ENCODE measurements at places on chromosomes 3 and 15. TPM values are rescaled to one million over a fixed set of nuclear protein-coding genes. Genes with fewer than 3 reads are reported as not detected.

Gene SYNPR
- total RNA-seq: not detected

DNA sequence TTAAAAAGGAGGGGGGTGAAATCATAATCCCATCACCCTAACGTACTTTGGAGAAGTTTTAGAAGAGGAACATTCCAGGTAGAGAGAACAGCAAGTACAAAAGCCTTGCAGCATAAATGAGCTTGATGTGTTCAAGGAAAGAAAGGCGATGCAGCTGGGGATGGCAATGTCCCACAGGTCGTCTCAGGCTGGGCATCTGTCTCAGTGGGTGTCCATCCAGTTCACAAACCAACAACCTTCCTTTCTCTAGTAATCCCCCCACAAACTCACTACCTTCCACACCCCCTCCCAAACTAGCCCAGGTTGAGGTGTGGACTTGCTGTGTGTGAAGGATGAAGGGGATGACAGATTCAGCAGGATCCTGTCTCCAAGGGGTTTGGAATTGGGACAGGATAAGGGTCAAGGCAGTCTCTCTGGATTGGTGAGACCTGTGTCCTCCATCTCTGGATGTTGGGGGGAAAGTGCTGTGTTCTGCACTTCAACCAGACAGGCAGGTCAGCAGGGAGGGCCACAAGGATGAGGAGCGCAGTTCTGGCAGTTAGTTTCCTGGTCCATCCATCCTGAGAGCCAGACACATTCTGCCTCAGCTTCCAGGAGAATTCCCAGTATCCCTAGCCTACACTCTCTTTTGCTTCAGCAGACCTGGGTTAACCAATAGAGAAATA, 1.7 kb upstream of the ESYT3 start:
- H3K36me3 ChIP-seq: no peaks in the 10 kb centered on the region
- H3K27me3 ChIP-seq: no peaks in the 10 kb centered on the region
- no peaks in the 10 kb centered on the region for H3K4me1 ChIP-seq
- DNase-seq: no peak
- H3K27ac ChIP-seq: no peak overlapping the region

DNA sequence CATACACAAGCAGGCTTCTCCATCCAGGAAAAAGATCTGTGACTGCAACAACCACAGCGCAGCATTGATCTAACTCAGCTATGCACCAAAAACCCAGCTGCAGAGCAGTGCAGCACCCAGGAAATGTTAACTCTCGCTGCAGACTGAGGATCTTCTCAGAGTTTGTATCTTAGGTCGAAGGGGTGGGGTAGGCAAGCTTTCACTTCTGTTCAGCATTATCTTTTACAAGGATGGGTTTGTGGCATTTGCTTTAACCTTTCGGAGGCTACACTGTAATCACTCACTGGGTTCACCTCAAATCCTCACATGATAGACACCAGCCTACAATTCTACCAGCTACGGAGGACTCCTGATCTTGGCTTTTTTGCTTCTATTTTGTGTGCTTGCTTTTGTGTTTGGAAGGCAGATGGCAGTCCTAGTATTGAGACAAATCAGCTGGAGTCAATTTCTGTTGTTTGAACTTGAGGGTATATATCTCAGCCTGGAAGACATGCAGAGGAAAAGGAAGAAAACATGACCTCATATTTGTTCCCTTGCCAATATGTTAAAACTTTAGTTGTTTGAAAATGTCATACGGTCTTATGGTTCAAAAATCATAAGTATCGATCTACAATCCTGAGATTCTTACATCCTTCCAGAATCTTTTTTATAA, 25.2 kb downstream of the LRRK1 start:
- no peak overlapping the region for H3K27ac ChIP-seq
- DNase-seq: no peak
- no peaks in the 10 kb centered on the region for H3K27me3 ChIP-seq
- no peaks in the 10 kb centered on the region for H3K4me1 ChIP-seq

DNA sequence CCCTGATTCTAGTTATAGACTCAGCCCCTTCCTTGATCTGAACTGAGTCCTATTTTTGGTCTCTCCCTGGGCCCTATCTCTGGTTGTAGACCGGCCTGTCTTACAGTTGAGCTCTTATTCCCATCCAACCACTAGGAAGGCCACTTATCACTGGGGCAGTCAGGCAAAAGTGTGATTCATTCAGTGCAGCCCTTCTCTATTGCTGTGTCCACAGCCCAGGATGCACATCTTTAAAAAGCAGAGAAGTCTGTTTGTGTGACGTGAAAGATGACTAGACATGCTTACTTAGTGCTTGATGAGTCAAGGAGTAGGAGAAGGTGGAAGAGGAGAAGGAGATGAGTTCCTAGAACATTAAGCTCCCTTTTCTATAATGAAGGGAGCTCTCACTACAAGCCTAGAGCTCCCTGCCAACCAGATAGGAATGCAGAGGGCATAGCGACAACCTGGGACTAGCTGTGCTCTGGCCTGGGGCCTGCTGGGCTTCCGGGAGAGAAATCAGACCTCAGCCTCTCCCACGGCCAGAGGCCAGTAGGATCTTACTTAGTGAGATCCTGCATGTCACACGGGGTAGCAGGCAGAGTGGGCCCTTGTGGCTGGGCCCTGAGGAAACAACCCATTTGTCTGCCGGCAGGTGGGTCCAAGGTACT, 25.7 kb downstream of the INSYN1 start:
- no peaks in the 10 kb centered on the region for H3K36me3 ChIP-seq
- no peaks in the 10 kb centered on the region for H3K4me1 ChIP-seq
- no peaks in the 10 kb centered on the region for H3K27me3 ChIP-seq
- no peak for DNase-seq

Gene LRRC31
- total RNA-seq: 1.1 TPM
